Epithelial cell of proximal tubule (primary cell): ENCODE measurements at places on chromosomes 12 and 14.

DNA sequence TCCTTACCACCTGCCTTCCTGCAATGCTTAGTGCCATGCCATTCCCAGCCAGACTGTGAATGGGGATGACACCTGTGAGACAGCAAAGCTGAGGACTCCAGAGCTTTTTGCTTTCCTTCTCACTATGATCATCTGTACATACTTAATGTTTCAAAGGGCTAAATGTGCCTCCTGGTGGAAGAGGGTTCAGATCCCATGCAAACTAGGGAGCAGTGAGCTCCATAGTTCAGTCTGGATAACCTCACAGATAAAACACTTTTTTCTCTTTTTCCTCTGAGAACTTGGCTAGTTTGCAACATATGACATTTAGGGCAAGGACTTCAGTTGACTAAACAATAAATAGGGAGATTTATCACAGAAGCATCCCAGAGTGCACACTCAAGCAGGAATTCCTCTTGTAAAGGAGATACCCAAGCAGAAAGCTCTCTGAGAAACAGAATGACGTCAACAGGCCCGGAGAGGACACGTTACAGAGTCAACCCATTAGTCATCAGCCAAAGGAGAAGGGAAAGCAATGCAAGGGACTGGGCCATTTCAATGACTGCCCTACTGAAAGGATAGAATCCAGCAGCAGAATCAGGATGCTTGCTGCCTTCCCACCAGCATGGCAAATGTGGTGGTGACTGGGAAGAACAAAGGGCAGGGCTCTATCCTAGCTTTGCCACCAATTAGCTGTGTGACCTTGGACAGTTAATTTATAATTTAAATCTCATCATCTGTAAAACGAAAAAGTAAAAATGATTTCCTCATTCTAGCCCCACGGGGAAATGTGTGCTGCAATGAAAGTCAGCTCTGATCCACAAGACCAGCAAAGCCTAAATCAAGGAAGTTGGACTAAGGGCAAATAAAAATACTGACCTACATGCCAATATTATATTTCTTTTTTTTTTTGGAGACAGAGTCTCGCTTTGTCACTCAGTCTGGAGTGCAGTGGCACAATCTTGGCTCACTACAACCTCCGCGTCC is 80.8 kb upstream of the ACTN1 start:
- no peak for DNase-seq

- DNase-seq, result no peak
These were observed 177.2 kb downstream of the FOXA1 start for GRCh38 chr14:37417833-37418232.

DNA sequence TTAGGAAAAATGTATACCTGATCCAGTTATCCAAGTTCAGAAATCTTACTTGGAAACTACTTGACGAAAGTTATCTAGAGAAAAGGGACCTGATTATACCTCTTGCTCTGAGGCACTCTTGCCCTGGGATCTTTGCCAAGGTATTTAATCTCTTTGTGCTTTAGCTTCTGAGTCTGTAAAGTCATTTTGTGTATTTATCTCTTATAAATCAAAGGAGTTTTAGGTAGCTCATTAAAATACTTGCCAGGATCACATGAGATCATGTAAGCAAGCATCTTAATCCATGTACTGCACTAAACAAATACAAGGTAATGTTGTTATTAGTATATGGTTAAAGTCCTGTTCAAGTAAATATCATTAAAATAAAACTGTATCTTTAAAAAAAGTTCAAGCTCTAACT is 147.5 kb downstream of the IPO8 start:
- DNase-seq, result no peak

DNA sequence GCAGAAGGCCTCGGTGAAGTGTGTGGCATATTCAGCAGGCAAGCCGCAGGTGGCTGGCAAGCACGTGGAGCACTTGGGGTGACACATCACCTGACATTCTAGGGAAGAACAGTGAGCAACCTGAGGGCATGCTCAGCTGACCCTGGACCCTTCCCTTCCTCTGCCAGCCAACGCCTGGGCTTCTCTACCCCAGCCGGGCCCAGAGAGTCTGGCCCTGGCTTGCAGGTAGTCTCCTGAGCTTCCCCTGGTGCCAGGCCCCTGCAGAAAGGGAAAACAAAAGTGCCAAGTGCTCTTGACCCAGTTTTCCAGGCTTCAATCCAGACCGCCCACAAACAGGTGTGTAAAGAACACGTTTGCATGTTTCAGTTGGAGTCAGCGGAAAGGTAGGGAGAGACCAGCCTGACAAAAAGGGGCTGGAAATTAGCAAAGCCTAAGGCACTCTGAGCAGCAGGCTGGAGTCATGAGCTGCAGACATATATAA is 45.7 kb downstream of the PRKAB1 start:
- DNase-seq, result no peak

DNA sequence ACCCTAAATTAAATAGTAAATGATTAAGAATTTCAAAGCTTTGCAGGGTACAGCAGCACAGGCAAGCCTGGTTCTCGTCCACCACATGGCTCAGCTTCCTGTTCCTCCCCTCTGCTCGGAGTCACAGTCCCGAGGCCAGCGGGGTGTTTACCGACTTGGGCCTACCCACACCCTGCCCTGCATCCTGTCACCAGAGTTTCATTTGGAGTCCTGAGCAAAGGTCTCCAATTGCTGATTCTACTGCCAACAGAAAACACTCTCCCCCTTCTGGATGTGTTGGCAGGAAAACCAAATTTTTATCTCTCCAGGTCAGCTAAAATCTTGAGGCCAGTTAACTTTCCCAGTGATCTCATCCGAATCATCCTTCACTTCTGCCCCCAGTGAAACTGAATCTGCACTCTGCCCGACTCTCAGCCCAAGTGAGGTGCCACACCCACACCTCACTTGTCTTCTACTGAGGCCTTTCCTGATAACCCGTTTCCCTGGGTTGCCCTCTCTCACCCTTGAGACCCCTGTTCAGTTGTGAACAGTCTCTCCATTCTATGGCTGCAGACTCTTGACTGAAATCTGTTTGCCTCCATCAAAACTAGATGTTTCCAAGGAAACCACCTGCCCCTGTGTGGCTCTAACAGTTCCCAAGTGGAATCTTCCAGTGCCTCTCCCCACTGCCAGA is 71.2 kb downstream of the VCPKMT start:
- no peak for DNase-seq

DNA sequence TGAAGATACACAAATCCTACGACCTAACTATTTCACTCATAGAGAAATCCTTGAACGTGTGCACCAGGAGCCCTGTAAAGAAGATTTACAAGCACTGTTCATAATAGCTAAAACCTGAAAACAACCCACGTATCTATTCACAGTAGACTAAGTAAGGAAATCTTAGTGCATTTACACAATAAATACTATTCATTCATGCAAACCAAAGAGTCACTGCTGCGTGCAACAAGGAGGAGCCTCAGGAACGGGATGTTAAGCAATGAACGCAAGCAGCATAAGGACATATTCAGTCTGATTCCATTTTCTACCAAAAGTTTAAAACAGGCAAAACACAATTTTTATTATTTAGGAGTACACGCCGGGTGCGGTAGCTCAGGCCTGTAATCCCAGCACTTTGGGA is 176.6 kb downstream of the TTC7B start:
- DNase-seq, result no peak

- no peak for DNase-seq
These were observed 147.4 kb downstream of the SLC38A4 start for GRCh38 chr12:46678426-46678825.

GRCh38 chr14:99137913-99138571 is 134.0 kb downstream of the BCL11B start:
- no peak for DNase-seq
